ENCODE measurements at places on chromosomes 2 and 18.

DNA sequence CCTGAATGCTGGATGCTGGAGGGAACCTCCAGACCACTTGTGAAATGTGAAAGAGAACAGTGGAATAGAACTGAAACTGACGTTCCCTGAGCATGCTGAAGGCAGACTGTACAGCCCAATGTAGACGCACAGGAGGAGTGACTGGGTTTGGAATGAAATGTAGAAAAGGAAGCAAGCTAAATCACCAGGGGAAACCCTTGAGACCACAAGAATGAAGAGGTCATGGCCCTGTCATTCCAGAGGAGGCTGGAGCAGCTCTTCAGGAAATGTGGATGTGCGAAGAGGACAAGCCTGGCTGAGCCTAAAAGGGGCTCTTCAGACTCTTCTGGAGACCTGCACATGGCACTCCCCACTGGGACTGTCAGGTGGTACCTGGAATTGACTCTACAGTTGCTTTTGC is 118.5 kb upstream of the ALPP start:
- DNase-seq = no peak

GRCh38 chr2:28613186-28613585 is 117.3 kb downstream of the PLB1 start:
- no peak for DNase-seq

- no peak for DNase-seq
Observed at GRCh38 chr18:8951491-8951890, 151.0 kb upstream of the NDUFV2 start.

DNA sequence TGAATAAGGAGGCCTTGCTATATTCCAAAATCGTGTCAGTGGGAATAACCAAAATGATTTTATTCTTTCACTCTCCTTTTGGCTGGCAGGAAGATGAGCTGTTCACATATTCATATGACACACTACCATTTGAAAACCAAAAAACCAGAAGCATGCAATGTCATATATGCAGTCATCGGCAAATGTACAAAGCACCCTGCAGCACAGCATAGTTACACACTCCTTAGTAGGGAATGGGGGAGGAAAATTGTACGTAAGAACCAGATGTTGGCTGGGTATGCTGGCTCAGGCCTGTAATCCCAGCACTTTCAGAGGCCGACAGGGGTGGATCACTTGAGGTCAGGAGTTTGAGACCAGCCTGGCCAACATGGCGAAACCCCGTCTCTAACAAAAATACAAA is 176.6 kb downstream of the GFPT1 start:
- no peak for DNase-seq

DNA sequence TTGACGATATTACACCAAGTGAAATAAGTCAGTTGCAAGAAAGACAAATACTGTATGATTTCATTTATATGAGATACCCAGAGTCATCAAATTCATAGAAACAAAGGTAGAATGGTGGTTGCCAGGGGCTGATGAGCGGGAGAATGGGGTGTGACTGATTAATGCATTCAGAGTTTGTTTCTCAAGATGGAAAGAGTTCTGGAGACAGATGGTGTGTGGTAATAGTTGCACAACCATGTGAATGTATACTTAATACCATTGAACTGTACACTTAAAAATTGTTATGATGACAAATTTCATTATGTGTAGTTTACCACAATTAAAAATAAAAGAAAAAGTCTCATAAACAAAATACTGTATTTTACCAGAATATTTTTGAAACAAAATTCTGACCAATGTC is 117.3 kb downstream of the PIGN start:
- DNase-seq = no peak

DNA sequence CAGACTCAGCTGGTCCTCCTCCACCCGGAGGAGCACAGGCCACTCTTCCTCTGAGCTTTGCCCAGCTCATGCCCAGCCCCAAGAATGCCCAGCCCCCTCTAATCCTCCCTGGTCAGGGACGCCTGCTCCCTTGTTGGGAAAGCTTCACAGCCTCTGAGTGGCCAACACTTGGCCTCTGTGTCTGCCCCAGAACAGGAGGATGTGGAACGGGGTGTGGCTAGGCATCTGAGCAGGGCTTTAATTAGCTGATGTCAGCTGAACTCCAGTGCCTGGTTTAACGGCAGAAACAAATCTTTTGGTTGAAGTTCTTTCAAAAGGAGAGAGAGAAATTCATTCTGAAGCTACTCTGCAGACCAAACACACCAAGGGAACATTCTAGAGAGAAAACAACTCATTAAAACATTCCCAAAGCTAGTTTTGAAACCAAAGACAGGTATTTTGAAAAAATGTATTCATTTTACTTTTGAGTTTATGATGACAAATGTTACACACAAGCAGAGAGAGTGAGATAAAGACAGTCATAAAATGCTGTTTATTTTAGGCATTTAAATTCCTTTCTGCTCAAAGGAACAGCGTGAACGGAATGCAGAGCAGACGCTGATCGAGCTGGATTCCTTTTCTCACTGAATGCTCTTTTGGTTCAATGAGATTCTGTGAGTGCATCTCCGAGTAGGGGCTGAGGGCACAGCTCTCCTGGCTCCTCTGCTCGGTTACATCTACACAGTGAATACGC is 63.8 kb downstream of the RTP5 start:
- DNase-seq = no peak

- no peak for DNase-seq
Observed at GRCh38 chr2:217743407-217743806, 259.4 kb downstream of the TNS1 start.

- no peak for DNase-seq
Observed at GRCh38 chr2:157876786-157877138, 632 bp upstream of the ACVR1 start.

DNA sequence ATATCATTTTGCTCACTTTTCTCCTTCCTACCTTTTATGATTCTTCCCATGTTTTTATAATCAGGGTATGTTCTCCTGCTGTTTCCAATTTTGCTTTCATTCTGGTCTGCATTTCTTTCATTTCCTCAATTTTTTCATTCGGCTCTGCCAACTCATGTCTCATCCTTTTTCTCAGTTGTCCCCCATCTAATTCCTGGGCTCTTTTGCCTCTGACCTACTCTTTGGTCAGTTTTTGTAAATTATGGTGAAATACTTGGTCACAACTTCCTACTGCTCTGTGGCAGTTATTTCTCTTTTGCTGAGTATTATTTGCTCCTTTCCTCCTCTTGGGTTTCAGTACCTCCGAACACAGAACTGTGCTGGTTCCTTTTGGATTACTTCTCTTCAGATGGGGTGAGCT is 27.5 kb downstream of the MYO7B start:
- DNase-seq = no peak

DNA sequence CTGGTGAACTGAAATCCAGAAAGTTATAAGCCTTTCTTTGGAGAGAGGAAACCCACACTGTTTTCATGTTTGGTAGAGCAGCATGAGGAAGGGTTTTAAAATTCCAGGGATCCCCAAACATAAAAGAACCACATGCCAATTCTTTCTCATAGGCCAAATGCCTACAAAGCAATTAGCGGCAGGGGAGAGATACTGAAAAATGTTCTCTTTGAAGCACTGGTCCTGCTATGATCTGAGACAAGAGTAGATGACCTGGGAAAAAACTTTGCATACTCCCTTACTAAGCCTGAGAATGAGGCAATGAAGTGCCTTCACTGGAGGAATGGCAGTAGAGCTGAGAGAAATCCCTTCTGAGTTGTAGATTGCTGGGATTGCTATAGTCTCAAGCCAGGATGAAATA is 1261.7 kb downstream of the DSC3 start:
- no peak for DNase-seq

DNA sequence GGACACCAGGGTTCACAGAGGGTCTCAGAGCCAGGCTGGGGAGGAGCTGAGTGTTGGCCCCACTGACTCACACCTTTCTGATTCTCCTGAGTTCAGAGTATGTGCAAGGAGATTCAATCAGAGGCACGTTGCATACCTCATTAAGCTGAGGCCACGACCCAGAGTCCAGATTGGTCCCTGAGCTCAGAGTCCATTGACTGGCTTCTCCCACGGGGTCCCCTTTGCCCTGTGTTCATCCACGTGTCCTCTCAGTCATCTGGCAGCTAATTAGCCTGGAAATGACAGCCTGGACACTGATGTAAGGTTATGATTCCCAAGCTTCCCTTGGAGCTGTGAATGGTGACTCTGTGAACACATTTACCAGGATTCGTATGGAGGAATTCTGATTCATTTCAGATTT is 267.2 kb downstream of the SH3BP4 start:
- DNase-seq = no peak

GRCh38 chr2:230205721-230206120 is 14.1 kb downstream of the SP110 start:
- DNase-seq = no peak

- no peak for DNase-seq
Observed at GRCh38 chr2:206939340-206939739, at the start of gene CPO. Gene CPO (plus strand): TSS chr2:206939518. CDS start chr2:206939600, 82 bp downstream.

DNA sequence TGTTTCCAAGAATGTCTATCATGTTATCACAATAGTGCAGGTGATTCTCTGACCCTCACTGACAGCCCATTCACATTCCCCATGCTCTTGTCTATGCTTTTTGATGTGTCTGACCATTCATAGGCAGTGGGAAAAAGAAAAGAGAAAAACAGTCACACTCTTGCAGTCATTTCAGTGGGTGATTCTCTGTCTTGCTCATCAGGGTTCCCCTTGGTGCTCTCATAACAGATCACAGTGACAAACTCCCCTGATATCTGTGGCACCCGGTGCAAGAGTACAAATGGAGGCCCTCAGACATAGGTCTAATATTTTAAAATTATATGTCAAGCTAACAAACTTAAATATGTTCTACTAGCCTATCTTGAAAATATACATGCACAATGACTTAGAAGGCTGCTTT is 72.7 kb upstream of the PPP1CB start:
- DNase-seq = no peak

- no peak for DNase-seq
Observed at GRCh38 chr2:235607546-235608199, 113.8 kb downstream of the AGAP1 start.

DNA sequence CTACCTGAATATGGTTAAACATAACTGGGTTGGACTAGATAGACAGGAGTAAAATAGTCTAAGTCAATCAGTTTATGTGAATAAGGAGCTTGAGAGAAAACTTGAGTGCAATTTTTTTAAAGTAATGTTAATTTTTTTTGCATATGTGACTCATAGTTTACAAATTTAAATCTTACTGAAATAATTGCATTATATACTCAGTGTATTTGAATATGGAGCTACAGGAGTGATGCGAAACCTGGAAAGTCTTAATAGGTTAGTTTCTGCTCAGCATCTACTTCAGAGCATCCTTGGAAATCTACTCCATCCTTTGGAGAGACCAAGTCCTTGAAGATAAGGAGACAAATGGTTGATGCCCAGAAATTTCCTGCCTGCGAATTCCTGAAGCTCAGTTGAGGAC is 318.8 kb upstream of the NXPH2 start:
- no peak for DNase-seq

- DNase-seq = no peak
Observed at GRCh38 chr18:50144540-50144939, 50.4 kb downstream of the MYO5B start.

DNA sequence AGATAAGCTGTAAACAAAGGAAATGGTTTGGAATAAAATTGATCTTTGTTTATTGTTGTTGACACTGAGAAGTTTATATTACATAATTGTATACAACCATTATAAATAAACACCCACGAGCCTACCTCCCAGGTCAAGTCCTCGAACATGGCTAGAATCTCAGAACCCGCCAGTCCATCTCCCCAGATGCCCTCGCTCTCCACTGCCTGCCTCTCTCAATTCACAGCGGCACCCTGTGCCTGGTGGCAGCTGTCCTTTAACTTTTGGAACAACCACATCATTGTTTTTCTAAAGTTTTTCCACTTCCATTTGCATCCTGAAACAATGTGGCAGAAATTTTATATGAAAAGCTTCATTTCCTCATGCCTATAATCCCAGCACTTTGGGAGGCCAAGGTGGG is 52.2 kb upstream of the OTOS start:
- no peak for DNase-seq

DNA sequence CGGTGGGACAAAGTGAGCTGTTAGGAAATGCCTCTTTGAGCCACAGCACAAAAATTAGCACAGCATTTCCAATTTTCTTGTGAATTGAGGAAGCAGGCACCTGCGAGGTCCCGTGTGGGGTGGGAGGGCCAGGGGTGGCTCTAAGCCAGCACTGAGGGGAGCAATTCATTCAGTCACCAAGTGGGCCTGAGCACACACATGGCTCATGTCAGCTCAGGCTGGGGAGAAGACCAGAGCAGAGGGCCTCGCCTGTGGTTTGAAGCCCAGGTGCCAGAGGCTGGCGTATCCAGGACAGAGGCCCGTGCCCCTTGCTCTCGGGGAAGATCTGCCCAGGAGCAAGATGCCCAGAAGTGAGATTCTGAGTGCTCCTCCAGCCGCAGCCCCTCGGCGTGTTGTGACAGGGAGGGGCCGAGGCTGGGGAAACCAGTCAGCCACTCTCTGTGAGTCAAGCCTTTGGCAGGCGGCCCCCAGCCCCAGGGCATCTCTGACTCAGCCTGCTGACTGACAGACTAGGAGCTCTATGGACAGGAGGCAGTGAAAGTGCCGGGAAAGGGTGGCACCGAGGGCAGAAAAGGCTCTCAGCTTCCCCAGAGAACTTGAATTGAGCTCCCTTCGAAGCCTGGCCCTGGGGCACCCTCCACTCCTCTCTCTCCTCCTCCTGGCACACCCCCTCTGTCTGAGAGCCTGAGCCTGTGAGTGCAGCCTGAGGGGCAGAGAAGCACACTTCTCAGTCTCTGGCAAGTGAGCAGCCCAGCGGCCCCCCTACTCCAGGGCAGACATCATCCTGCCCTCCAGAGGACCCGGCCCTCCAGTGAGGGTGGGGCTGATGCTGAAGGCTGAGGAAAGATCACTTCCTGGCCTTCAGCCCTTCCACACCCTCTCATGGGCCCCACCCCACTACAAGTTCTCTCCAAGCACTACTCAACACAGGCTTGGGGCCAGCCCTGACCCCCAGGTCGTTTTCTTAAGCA is 32.3 kb downstream of the CYP26B1 start:
- DNase-seq = no peak

- no peak for DNase-seq
Observed at GRCh38 chr2:157897106-157897971, 21.2 kb upstream of the ACVR1 start.

DNA sequence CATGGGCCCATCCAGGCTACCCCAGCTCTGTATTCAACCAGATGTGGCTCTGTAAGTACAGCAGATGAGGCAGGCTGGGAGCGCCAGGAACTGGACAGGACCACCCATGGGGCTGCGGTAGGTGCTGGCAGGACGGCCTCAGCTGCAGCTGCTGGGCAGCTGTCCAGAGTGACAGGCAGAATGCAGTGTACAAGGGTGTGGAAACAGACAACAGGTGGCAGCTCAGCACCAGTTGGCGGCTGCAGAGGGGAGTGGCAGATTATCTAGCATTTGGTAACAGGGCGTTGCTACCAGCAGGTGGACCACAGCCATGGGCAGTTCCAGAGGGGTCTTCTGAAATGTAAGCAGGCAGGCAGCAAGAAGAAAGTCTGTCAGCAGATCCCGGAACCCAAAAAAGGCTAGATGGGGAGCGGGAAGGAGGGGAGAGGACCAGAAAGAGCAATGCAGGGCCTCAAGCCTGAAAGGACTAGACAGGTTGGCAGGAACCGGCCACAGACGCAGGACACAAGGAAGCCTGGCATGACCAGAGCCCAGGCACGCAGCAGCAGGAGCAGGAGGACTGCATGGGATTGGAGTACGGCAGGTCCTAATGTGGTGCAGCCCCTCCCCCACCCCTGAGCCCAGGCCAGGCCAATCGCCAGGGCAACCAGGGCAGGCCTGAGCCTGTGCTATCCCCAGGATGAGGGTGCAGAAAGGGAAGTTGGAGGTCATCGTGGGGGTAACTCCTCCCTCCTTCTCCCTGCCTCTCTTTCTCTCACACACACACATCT is 24.7 kb downstream of the PKDCC start:
- DNase-seq = peak; percentile 64

- DNase-seq = no peak
Observed at GRCh38 chr2:226772389-226773179, 27.0 kb downstream of the IRS1 start.

GRCh38 chr2:225290757-225291400 is 108.6 kb upstream of the NYAP2 start:
- no peak for DNase-seq
